Endothelial cell (in vitro differentiated cells): ENCODE measurements at places on chromosomes 5 and 9. TPM values are rescaled to one million over a fixed set of nuclear protein-coding genes. Genes with fewer than 3 reads are reported as not detected.

C9orf43 gene
- total RNA-seq: 0.92 TPM

WDR31 gene
- total RNA-seq: 0.95 TPM

PCDHGB2 gene
- total RNA-seq: 11.1 TPM

CBY3 gene
- total RNA-seq: not detected

AMBP gene
- total RNA-seq: not detected

COQ4 gene
- 46.6 TPM for total RNA-seq

FOXD4 gene
- 0.49 TPM for total RNA-seq

CDKN2B-AS1 gene
- 0.36 TPM for total RNA-seq

HK3 gene
- total RNA-seq: 0.51 TPM

NTNG2 gene
- 0.38 TPM for total RNA-seq
